ENCODE measurements at places on chromosomes 3 and 15. TPM values are rescaled to one million over a fixed set of nuclear protein-coding genes. Genes with fewer than 3 reads are reported as not detected.
A peak's percentile ranks its signal among the peaks of the same experiment; 100 is the strongest.

GRCh38 chr3:176906046-176906905 is 291.0 kb downstream of the TBL1XR1 start:
- no peak for DNase-seq

DNA sequence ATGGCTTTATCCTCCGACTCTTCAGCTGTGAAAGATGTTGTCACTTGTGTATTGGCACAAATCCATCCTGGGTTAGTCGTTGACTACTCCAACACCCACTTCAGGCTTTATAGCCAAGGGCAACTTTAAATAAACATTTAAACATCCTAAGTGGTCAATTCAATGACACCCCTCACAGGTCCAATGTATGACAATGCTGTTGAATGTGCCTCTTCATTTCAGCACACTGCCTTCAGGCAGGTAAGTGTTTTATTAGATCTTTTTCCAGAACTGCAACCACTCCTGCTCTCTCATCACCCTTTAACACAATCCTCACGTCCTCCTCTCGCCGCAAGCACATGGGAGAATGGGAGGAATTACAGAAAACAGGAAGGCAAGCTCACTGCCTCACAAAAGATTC is 30.3 kb downstream of the IL12A start:
- DNase-seq, result no peak

DNA sequence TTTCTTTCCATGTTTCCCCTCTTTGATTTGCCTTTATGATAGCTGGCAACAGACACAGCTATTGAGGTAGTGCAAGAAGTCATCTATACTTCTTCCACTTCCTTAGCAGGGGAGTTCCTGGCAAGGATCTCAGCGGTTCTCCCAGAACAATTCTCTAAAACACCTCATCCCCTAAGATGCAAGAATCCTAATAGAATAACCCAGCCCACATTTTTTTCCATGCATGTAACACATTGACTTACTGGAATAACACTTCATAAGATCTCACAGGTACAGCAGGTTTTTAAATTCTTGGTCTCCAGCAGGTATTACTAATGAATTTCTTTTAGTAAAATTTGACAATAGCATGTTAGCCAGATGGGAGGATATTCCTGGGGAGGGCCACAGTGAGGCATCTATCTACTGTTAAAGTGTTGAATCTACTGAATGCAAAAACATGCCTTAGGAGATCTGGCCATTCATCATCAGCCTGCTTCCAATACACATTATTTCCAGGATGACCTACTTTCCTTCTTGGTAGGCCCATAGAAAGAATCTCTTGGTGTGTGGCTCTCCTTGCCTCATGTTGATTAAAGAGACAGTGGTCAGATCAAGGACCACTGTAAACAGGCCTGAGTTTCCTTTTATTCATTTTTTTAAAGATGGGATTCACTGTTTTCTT is 78.5 kb downstream of the RAD18 start:
- DNase-seq, result no peak

DNA sequence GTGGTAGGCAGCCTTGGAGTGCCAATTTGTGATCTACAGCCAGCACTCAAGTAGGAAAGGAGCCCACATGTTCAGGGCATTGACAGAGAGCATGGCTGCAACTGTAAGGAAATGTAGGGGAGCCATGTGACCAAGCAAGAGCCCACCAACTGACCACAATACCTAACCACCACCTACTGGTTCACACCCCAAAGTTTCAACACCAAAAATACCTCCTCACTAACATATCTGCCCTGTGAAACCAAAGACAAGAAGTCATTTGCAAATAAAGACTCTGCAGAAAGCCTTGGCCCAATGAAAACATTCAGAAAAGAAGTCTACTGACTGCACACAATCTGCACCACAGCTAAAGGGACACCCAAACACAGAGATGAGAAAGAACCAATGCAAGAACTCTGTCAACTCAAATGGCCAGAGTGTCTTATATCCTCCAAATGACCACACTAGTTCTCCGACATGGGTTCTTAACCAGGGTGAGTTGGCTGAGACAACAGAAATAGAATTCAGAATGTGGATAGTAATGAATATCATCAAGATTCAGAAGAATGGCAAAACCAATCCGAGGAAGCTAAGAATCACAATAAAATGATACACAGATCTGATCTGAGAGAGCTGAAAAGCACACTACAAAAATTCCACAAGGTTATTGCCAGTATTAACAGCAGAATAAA is 40.6 kb downstream of the SLC9C1 start:
- peak; percentile 40 for DNase-seq

- DNase-seq, result no peak
Measured at GRCh38 chr3:157769378-157769777, 266.2 kb upstream of the VEPH1 start.

- no peak for DNase-seq
Measured at GRCh38 chr3:66097647-66098046, 58.9 kb upstream of the MAGI1 start.

GRCh38 chr3:98246142-98246541 is 17.9 kb upstream of the OR5H6 start:
- no peak for DNase-seq

DNA sequence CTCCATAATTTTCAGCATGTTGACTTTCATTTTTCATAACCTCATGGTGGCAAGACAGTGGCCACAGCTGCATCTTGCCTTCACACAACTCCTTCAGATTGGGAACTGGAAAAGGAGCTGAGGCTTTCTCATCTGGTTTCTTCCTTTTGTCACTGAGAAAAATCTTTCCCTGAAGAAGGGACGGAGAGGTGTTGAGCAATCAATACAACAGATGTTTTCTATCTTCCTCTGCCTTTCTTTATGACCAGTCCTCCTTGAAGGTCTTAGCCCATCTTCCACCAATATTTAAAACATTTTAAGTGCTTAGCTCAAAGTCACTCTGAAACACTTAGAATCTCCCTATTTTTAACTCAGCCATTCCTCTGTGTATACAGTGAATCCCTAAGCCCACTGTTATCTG is 11.9 kb downstream of the ZNF660 start:
- DNase-seq, result no peak

DNA sequence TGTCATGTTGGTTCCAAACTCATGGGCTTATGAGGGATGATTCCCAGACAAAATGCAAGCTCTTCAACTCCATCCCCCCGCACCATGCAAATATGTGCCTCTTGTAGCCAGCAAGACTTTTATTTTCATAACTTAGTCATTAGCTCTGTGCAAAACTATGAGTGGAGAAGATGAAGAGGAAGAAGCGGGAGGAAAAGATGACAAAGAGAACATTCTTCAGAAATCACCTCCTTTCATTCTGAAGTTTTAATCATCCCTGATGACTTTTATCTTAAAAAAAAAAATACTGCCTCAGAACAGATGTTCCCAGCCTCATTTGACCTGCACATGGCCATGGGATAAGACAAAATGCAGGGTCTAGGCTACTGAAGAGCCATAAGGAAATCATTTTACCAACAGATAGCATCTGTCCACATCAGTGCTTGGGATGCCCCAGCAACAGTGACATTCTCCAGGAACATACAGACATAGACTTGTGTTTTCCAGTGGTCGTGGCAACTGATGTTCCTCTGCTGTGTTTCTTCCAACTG is 145.5 kb downstream of the WNT5A start:
- DNase-seq, result no peak

GRCh38 chr3:159277814-159278213 is 476.0 kb downstream of the MFSD1 start:
- no peak for DNase-seq

- DNase-seq, result no peak
Measured at GRCh38 chr15:81410318-81410753, 36.3 kb upstream of the TMC3 start.

GRCh38 chr3:49699281-49699979 is 10.1 kb downstream of the RNF123 start:
- DNase-seq, result no peak

- DNase-seq, result no peak
Measured at GRCh38 chr3:52649461-52650210, 36.1 kb downstream of the PBRM1 start.

DNA sequence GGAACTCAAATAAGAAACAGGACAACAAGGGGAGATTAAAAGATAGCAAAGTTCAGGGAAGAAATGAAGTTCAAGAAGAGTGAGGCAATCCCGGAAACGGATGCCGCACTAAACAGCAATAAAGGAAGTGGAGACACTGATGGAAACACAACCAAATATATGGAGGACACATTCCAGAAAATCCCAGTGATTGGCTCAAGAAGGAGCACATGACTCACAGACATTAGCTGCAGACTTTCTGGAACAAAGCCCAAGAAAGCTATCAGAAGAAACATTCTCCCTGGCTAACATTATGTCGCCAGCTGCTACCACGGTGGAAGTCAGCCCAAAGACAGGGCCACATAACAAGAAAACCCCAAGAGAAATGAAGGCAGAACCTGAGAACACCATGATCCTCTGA is 18.1 kb upstream of the VGLL4 start:
- no peak for DNase-seq

GRCh38 chr15:74831813-74832495 is 5.5 kb downstream of the CPLX3 start:
- DNase-seq, result no peak

GRCh38 chr3:38738630-38739395 is 77.2 kb downstream of the SCN10A start:
- DNase-seq, result peak; percentile 45

DNA sequence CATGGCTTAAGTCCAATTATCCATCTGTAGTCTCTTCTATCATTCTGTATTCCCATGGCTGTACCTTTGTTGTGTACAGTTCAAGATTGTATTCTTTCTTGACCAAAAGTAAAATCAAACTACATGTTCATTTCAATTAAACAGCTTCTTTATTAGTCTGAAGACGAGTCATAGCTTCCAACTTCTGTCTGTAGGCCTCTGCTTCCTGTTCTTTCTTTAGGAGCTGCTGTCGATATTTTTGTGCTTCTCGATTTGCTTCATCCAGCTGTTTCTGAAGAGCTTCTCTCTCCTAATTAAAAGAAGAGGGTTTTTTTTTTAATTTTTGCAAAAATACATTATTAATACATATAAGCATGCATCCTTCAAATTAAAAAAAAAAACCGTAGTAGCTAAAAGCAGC is 13.0 kb upstream of the HDC start:
- no peak for DNase-seq

GRCh38 chr15:73982222-73982962 is 9.7 kb downstream of the STOML1 start:
- peak; percentile 42 for DNase-seq

DNA sequence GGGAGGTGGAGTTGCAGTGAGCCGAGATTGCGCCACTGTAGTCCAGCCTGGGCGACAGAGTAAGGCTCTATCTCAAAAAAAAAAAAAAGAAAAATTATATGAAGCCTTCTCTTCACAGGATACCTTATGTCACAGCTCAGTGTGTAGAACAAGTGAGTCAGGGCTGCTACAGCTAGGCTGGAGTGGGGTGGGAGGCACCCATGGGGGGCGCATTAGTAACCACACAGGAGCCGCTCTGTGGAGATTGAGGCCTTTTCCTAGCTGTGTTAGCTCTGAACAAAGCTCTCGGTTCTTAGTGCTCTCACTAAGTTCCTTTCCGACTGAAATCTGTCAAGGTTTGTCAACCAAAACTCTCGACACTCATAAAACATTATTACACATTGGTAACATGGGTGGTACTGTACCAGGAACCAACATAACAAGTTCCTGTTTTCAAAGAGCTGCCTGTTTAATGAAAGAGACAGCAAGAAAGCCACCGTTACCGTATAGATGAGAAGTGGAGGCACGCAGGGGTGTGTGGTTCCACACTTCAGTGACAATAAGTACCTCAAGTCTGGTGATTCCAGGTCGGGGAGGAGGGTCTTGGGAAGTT is 4.5 kb downstream of the LRRC31 start:
- no peak for DNase-seq

DNA sequence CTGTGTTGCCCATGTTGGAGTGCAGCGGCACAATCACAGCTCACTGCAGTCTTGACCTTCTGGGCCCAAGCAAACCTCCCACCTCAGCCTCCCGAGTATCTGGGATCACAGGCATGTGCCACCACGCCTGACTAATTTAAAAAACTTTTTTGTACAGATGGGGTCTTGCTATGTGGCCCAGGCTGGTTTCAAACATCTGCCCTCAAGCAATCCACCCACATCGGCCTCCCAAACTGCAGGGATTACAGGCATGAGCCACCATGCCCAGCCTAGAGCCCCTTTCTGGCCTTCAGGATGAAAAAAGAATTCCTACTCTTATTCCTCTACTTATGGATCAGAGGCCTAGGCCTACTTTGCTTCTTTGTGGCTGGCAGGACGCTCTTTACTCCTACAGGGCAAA is 39.6 kb downstream of the CHAC1 start:
- DNase-seq, result no peak

DNA sequence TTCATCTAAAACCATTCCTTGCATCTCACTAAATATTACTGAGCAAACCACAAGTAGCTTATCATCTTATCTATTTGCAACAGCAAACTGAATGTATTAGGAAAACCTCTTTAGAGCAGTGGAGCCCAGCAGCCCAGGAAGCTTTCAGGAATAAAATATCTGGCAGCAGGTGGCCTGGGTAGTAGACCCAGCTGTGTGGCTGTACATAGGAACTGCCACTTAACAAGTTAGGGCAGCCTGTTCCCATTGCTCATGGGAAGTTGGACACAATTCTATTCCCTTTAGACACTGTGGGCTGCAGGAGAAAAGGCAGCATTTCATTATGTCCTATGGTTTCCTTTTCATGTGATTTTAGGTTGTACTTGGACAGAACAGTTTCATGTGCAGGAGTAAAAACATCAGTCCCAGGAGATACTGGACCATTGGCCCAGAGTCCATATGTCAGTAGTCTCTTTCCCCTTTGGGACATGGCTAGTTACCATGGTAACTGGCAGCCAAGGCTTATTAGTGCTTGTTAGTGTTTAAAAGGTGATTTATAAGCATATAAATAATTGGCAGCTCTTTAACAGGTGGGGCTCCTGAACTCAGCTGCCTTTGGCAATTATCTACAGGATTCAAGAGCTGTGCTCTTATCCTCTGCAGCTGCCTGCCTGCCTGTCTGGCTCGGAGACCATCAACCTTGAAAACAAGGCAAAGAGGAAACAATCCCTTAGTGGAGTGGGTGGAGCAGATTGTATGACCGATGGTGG is 28.9 kb upstream of the LSAMP start:
- no peak for DNase-seq

GRCh38 chr3:129038121-129038855 is 22.3 kb upstream of the GP9 start:
- no peak for DNase-seq

GRCh38 chr3:139226731-139227130 is 117.1 kb upstream of the MRPS22 start:
- DNase-seq, result no peak

NR1I2 gene
- total RNA-seq, result 0.26 TPM

LRTM1 gene
- total RNA-seq, result not detected

WDR93 gene
- total RNA-seq, result not detected

GNB4 gene
- total RNA-seq, result 7.5 TPM

MINDY4B gene
- not detected for total RNA-seq

MYL3 gene
- total RNA-seq, result not detected

PATL2 gene
- 38.4 TPM for total RNA-seq

SLC28A1 gene
- not detected for total RNA-seq

PPARG gene
- total RNA-seq, result 0.18 TPM

RGMA gene
- total RNA-seq, result 0.28 TPM

CHRNA3 gene
- not detected for total RNA-seq

MKRN3 gene
- total RNA-seq, result 1.9 TPM

THPO gene
- not detected for total RNA-seq

ATP13A5 gene
- total RNA-seq, result not detected

PRR20G gene
- not detected for total RNA-seq

Measured in activated CD8-positive, alpha-beta memory T cell treated with anti-CD3 and anti-CD28 coated beads, Interleukin-2, amount 10 ng/mL, durations not matched to agents 7 days and 5 days (primary cell).